ENCODE measurements at places on chromosomes 6 and 20.

DNA sequence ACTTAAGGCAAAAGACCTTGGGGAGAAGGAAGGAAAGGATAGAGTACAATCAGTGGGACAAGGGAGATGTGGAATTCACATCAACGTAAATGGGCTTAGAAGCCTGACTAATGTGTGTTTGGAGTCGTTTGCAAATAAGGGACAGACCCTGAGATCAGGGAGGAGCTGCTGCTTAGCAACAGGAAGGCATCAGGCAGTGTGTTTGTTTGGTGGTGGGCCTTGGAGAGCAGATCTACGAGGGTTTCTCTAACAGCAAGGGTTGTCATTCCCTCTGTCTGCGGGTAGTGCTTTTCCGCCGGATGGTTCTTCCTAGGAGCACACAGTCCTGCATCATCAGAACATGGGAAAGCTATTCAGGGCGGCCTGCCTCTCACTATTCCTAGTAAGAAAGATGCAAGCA, 40.4 kb downstream of the C6orf118 start:
- no peak for DNase-seq

- no peak for DNase-seq
Measured at GRCh38 chr6:169848946-169849345, 97.5 kb downstream of the ERMARD start.

DNA sequence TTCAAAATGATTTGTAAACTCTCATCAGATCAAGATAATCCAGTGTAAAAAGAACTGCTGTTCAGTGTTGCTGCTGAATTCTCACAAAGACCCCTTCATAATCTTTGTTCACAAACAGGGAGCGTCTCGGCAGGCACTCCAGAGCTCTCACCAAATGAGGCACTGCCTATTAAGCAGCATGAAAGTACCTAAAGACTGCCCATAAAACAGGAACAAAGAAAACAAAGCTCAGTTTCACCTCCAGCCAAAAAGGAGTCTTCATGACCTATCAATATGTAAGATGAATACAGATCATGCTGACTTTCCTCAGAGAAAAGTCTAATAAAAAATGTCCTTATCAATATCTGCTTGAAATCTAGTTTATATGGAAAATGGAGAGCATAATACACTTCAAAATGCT, 41.8 kb downstream of the GPR63 start:
- no peak for DNase-seq

- DNase-seq = no peak
Measured at GRCh38 chr20:61044499-61044898, 207.6 kb upstream of the CDH4 start.

GRCh38 chr20:30489614-30490003, 767.9 kb upstream of the DEFB115 start:
- DNase-seq = no peak

DNA sequence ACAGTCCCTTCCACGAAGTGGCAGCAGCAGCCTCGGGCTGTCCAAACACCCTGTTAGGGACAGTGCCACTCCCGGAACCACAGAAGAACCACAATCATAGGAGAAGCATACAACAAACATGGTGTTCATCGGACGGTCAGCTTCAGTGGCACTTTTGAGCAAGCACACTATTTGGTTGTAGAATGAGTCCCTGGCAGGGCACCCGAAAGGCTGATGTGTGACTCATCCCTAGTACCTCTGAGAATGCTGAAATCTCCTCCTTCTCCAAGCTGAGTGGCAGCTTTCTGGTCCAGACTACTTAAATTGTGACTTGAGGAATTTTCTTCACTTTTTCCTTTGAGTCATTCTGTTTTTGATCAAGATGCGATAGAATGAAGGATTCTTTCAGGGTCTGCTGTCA, 282.5 kb downstream of the ESR1 start:
- no peak for DNase-seq

DNA sequence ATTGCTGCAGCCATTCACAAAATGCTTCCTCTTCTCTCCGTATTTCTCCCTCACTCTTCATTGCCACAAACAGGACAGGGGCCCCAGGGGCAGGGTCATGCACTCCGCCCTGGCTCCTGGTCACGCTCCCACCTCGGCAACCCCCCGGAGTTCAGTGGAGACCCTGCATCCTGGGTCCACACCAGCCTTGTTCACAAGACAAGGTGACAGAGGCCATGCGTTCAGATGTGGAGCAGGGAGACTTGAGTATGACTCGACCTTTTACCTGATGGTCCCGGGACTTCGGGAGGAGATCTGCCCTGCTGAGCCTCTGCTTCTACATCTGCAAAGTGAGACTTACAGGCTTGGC, 49.4 kb downstream of the ANKRD60 start:
- no peak for DNase-seq

Data from head of caudate nucleus (tissue), 42 donors.